ENCODE measurements at places on chromosomes 13 and 19. TPM values are rescaled to one million over a fixed set of nuclear protein-coding genes. Genes with fewer than 3 reads are reported as not detected.
A peak's percentile ranks its signal among the peaks of the same experiment; 100 is the strongest.

DNA sequence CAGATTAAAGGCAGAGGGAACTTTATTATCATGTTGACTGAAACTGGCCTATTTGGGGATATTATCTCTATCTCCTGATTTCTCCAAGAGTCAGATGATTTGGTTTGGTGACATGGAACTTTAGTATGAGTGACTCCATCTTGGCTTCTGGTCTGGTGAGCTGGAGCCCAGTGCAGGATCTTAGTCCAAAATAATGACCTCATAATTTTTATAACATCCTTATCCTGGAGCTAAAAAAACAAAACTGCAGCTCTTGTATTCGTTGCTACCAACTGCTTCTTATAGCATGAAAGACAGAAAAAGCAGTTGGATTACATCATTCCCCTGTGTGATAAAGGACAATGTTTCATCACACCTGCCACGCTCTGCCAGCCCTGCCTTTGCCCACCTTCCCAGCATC is 39.3 kb upstream of the RNF17 start:
- DNase-seq, result no peak

GRCh38 chr19:2089001-2089711 is 7.0 kb downstream of the MOB3A start:
- no peak for DNase-seq

DNA sequence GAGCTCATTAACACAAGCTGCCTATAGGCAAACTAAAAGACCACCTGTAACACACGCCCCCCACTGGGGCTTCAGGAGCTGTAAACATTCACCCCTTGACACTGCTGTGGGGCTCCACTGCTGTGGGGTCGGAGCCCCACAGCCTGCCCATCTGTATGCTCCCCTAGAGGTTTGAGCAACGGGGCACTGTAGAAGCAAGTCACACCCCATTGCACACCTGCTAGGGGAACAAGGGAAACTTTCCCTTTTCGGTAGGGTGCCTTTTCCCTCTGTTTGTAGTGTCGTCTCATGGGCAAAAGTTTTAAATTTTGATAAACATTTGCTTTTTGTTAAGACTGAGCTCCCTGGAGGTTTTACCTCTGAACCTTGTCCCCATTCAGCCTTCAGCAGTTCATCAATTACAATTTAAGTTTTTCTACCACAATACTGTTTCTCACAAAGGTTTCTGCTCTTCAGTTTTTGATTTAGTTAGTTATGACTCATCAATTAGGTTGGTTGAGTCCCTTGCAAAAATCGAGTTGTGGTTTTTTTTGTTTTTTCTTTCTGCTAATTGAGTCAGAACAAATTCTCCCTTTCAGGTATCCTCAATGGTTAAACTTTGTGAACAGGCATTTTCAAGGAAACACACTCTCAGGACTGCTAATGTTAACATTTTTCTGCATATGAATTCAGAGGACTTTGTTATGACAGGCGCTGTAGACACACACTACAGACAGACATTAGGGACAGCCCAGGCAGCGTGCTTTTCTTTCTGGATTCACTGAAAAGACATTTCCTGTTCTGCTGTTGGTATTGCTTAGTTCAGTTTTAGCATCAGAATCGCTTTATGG is 35.1 kb downstream of the ZNF433 start:
- no peak for DNase-seq

DNA sequence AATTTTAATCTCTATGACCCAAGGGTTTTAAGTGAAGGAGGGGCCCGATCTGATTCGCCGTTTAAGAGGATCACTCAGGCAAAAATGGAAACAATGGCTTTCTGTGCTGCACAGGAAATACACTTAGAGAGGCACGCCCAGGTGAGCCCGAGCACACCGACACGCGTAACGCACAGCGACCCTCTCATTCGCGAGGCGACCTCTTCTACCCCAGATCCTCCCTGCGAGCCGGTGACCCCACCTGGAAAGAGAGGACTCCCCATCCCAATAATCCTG is 216 bp downstream of the SH2D3A start:
- no peak for DNase-seq

DNA sequence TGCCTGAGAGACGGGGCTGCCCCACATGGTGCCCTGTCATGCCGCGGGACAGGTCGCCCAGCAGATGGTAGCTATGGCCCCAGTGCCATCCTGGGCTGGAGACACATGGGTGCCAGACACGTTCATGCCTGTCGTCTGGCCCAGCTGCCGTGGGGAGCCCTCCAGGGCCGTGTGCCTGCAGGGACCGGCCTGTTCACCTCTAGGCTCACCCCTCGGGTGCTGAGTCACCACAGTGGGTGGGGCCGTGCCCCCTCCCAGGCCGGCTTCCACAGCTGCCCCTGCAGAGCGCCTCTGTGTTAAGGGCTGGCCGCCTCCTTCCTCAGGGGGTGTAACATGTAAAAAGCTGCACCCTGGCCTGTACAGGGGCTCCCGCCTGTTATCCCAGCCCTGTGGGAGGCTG is 36.1 kb downstream of the CSNK1G2 start:
- DNase-seq, result no peak

GRCh38 chr13:40772765-40773473 is 1.9 kb upstream of the MRPS31 start:
- no peak for DNase-seq

GRCh38 chr13:30088312-30088855 is 219.0 kb downstream of the KATNAL1 start:
- DNase-seq, result no peak

- DNase-seq, result no peak
These were observed 27.6 kb upstream of the MAP3K10 start for GRCh38 chr19:40163541-40164129.

DNA sequence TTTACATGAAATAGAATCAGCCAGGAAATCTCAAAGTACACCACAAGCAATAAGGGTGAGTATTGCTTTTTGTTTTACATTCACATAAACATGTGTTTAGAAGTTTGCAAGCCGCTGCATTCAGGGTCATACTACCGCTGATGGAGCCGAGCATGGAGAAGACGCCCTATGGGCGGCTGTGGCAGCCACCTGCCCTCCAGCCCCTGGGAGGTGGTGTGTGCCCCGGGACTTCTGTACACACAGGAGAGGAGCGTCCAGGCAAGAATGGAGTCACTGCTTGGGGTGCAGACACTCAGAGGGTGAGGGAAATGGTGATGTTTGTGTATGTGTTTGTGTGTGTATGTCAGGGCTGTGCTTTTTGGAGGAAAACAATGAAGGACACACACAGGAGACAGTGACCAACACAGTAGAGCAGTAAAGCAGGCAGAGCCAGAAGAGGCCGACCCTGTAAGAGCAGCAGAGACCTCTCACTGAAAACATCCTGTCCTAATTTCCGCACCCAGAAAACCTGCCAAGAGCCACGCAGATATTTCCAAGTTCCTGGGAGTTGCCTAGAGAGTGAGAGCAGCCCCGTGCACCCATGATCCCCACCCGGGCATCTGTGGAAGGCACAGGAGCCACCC is 108.1 kb upstream of the GJB6 start:
- no peak for DNase-seq

DNA sequence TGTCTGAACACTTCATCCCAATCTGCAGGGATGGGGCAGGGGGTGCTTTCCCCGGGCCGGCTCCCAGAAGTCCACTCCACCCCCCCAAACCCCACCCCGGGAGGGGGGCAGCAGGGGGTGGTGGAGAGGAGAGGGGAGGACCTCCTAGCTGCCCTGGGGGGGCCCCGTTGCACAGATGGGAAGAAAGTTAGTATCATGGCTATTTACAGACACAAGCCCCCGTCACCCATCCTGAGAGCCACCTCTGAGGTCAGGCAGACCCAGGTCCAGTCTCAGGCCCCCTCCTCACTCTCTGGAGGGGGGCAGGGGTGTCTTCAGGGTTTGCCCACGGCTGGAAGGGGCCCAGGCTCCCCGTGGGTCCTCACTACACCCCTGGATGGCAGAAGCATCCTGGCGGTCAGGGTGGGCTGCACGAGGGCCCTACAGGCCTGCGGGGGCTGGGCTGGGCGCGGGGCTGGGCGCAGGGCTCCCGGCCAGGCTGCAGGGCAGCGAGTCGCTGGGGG is 5.8 kb upstream of the REXO1 start:
- DNase-seq, result no peak

GRCh38 chr13:100534147-100534843 is 54.3 kb downstream of the GGACT start:
- DNase-seq, result no peak

- DNase-seq, result no peak
These were observed 104.8 kb downstream of the ZIC5 start for GRCh38 chr13:99866781-99867180.

DNA sequence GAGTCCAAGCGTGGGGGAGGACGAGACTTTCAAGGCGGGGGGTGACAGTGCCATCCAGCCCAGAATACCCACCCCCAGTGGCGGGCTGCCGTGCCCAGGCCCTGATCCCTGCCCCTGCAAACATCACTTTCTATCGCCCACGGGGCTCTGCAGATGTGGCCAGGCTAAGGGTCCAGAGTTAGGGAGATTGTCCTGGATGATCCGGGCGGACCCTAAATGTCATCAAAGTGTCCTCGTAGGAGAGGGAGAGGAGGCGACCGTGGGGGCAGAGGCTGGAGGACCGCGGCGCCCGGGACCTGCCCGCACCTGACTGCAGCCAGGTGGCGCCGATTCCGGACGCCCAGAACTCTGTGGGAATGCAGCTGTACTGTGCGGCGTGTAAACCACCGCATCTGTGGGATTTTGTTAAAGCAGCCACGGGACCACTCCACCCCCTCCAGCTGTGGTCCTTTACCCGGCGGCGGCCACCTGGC is 32.4 kb downstream of the GJA3 start:
- no peak for DNase-seq

GRCh38 chr19:1566392-1567115 is 1.6 kb downstream of the MEX3D start:
- DNase-seq, result peak; percentile 78

GRCh38 chr13:113122550-113123225 is at the start of gene F10:
F10 (plus strand) TSS chr13:113122799; CDS start chr13:113122856, 57 bp downstream.
- DNase-seq, result no peak

DNA sequence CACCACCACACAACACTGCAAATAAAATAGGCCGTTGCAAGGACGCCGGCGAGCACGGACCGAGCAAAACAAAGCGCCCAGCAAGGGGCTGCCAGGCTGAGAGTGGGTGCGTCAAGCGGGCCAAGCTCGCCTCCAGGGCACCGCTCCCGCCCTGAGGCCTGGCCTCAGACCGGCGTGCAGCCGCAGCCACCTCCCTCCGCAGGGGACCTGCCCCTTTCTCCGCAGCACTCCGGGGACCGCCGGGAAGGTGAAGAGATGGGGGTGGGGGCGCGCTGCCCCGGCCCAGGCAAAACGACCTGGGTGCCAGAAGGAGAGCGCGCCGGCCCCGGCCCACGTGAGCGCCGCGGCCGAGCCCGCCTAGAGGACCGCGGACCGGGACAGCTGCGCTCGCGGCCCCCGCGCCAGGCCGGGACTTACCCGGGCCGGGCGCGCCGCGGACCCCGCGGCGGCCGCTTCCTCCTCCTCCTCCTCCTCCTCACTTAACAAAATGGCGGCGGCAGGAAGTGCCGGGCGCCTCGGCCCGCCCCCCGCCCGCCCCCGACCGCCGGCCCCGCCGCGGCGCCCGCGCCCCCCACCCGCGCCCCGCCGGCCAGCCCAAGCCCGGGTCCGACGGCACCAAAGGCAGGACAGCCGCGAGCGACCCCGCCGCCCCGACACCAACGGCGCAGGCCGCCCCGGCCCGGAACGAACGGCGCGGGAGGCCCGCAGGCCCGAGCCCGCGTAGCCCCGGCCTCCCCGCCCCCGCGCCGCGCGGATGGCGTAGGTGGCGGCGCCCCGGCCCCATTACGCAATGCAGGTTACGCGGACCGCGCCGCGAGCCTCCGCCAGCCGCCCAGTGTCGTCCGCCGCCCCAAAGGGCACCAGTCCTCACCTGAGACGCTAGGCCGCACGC is 674 bp downstream of the BRD4 start:
- DNase-seq, result peak; percentile 14

TMEM145 gene
- total RNA-seq, result 47.1 TPM

TMEM238 gene
- not detected for total RNA-seq

PROZ gene
- total RNA-seq, result not detected

ZNF737 gene
- total RNA-seq, result 94.1 TPM

ZNF471 gene
- 18.4 TPM for total RNA-seq

IZUMO2 gene
- not detected for total RNA-seq

PSG3 gene
- not detected for total RNA-seq

GFY gene
- not detected for total RNA-seq

SRRM5 gene
- not detected for total RNA-seq
